NCI-H2029 (cell line): ENCODE measurements at places on chromosomes 16 and 17.

GRCh38 chr17:60039847-60040442, 38.8 kb downstream of the HEATR6 start:
- DNase-seq, result no peak

GRCh38 chr16:51697454-51697853, 546.4 kb upstream of the SALL1 start:
- no peak for DNase-seq

GRCh38 chr16:19783363-19784182, 65.5 kb downstream of the IQCK start:
- no peak for DNase-seq

- DNase-seq, result no peak
These were observed 13.9 kb downstream of the SNN start for GRCh38 chr16:11681976-11682654.

DNA sequence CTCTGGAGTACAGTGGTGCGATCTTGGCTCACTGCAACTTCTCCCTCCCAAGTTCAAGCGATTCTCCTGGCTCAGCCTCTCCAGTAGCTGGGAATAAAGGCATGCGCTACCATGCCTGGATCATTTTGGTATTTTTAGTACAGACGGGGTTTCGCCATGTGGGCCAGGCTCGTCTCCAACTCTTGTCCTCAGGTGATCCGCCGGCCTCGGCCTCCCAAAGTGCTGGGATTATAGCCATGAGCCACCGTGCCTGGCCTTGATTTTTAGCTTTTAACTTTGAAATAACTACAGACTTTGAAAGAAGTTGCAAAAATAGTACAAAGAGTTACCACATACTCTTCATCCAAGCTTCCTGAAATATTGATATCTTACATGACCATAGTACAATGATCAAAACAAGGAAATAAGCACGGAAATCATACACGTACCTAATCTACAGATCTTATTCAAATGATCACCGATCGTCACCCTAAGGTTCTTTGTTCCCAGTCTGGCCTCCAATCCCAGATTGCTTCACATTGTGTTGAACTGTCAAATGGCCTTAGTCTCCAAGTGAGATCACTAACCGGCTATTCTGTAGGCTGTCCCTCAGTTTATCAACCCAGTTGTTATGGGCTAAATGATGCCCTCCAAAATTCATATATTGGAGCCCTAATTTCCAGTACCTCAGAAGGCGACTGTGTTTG, 18.4 kb downstream of the NPIPA1 start:
- DNase-seq, result no peak

GRCh38 chr17:40355123-40355803, 9.3 kb downstream of the GJD3 start:
- peak; percentile 20 for DNase-seq

- no peak for DNase-seq
These were observed 664 bp upstream of the NKD1 start for GRCh38 chr16:50547340-50548124.

DNA sequence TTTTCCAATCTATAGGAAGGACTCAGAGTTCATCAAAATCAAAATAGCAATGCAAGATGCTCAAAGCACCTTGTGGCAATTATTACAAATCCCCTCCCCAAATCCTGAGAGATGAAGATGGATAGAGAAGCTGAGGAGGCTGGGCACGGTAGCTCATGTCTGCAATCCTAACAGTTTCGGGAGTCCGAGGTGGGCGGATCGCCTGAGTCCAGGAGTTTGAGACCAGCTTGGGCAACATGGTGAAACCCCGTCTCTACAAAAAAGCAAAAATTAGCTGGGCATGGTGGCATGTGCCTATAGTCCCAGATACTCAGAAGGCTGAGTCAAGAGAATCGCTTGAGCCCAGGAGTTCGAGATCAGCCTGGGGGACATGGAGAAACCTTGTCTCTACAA, 8.6 kb downstream of the TBC1D16 start:
- DNase-seq, result no peak

DNA sequence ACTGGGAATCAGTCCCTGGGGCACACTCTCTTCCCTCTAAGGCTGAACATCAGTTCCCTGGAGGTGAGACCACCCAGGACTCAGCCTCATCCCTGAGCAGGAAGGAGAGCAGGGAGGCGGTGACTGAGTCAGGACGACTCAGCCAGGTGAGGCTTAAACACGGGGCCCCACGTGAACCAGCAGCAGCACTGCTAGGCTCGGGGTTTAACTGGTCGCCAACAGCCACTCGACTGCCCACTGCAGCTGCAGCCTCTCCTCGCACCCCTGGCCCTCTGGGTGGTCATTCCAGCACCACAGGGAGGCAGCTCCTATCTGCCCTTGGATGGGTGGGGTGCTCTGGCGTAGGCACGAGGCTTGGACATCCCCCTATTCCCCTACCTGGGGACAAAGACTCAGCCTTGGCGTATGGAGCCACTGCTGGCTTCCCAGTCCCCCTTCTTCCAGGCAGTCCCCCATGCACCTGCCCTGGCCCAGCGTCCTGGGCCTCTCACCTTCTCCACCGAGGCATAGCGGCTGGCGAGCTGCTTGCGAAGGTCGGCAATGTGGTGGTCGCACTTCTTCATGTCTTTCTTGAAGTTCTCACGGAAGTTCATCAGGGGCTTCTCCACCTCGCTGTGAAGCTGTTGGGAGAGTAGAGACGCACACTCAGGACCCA, 21.2 kb upstream of the RCVRN start:
- no peak for DNase-seq

DNA sequence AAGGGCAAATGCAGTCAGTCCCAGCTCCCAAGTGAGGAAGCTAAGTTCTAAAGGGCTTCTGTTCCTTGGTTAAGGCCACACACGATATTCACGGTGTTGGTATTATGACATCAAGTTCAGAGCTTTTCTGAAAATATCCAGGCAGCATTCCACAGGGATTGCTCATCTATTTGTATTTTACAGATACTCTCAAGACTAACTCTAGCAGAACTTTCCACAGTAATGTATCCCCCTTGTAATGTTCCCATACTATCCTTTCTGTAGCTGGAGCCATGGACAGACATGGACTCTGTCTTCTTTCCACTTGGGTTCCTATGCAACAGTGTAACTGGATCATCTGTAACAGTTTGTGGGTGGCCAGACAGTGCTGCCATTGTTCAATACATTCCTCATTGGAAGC, 13.5 kb downstream of the SDR42E1 start:
- no peak for DNase-seq

DNA sequence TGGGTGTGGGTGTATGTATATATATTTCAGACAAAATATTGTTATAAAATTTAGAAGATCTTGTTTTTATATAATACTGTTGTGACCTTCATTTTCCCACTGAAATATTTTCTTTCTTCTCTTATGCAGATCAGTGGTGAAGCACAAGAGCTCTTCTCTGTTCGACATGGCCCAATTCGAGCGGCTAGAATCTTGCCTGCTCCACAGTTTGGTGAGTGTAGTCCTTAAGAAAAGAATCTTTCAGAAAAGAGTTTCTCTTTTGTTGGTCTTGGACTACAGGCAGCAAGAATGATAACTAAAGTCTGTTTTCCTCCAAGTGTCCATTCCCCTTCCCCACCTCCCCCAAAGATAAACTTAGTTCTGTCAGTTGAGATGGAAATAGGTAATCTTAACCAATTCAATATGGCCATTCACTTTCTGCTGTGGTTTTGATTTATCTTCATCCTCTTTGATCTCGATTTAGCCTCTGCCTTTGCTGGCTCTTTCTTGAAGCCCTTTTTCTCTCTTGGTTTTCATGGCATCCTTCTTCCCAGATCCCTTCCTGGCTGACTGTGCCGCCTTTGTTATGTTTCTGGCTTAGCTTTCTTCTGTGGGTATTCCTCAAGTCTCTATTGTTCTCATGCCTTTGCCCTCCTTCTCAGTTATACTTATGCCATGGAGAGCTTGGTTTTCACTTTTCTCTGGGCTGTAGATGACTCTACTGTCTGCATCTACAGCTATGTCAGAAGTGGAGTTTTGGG, 69.6 kb downstream of the BCAS3 start:
- no peak for DNase-seq

- DNase-seq, result no peak
These were observed 182.0 kb downstream of the SEC14L1 start for GRCh38 chr17:77322514-77323412.

DNA sequence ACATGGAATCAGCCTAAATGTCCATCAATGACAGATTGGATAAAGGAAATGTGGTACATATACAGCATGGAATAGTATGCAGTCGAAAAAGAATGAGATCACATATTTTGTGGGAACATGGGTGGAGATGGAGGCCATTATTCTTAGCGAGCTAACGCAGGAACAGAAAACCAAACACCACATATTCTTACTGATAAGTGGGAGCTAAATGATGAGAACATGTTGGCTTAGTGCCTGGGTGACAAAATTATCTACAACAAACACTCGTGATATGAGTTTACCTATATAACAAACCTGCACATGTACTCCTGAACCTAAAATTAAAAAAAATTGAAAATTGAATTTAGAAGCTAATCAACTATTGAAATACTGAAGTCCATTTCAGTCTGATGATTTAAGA, 6.1 kb downstream of the ANKS4B start:
- DNase-seq, result no peak
